ENCODE measurements at places on chromosomes 3 and 15.

GRCh38 chr15:60936186-60936585 is 292.9 kb downstream of the RORA start:
- no peak for DNase-seq

GRCh38 chr15:89413877-89414276 is 79.3 kb upstream of the POLG start:
- no peak for DNase-seq

- no peak for DNase-seq
These were observed 97.7 kb downstream of the EPHB1 start for GRCh38 chr3:134892761-134893160.

- DNase-seq = no peak
These were observed 578.3 kb downstream of the EPHA3 start for GRCh38 chr3:89685731-89686130.

- DNase-seq = peak; percentile 21
These were observed 185.2 kb downstream of the ANXA2 start for GRCh38 chr15:60212536-60212935.

GRCh38 chr15:62752657-62753517 is 289.7 kb upstream of the TPM1 start:
- DNase-seq = peak; percentile 47

GRCh38 chr3:140023616-140024530 is 88.9 kb downstream of the CLSTN2 start:
- DNase-seq = no peak

GRCh38 chr3:179020112-179020511 is 51.5 kb downstream of the ZMAT3 start:
- DNase-seq = peak; percentile 49

DNA sequence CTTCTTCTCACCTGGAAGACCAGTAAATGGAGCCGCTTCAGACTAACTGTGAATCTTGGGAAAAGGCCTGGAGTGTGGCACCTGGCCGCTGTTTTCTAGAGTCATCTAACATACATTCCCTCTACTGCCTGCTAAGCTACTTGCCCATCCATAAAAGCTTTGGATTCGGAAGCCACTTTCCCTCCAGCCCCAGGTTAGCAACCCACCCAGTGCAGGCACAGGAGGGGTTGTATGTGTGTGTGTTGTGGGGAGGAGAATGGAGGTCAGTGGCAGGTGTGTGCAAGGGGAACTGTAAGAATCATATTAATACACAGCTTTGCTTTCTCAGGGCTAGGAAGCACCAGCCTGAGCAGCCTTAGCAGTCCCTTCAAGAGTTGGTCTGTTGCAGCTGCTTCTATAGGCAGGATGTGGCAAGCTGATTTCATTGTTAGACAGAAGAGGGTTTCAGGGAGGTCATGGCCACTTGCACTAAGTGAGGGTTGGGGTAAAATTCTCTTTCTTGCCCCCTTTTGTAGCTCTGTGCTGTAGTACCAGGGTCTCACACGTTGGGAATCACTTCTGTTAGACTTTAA is 8.9 kb downstream of the NSUN3 start:
- no peak for DNase-seq

DNA sequence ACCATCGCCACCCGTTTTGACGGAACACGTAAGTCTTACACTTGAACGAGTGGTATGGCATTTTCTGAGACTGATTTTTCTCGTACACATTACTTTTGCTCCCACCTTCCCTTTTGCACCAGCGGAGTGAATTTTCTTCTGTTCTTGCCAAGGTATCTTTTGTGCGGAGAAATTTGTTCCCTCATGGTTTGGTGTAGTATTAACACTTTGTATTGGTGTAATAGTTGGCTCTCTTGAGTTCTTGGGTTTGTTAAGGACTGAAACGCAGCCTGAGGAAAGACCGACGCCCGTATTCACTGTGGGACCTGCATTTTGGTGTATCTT is 420 bp downstream of the KCNH8 start:
- DNase-seq = no peak

GRCh38 chr15:62907275-62907674 is 135.3 kb upstream of the TPM1 start:
- DNase-seq = no peak

DNA sequence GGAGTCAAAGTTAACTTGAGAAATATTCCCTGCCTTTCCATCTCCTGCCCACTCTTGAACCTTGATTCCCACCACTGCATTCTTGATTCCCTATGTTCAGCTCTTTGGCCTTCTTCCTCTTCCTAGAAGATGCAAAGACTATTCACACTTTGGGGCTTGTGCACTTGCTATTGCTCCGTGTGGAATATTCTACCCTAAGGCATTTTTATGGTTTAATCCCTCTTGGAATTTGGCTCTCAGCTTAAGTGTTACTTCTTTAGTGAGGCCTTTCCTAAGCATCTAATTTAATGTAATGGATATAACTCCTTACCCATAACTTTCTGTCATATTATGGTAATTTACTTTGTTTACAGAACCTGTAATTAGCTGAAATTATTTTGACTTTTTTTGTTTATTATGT is 318.9 kb upstream of the COL8A1 start:
- DNase-seq = peak; percentile 2

DNA sequence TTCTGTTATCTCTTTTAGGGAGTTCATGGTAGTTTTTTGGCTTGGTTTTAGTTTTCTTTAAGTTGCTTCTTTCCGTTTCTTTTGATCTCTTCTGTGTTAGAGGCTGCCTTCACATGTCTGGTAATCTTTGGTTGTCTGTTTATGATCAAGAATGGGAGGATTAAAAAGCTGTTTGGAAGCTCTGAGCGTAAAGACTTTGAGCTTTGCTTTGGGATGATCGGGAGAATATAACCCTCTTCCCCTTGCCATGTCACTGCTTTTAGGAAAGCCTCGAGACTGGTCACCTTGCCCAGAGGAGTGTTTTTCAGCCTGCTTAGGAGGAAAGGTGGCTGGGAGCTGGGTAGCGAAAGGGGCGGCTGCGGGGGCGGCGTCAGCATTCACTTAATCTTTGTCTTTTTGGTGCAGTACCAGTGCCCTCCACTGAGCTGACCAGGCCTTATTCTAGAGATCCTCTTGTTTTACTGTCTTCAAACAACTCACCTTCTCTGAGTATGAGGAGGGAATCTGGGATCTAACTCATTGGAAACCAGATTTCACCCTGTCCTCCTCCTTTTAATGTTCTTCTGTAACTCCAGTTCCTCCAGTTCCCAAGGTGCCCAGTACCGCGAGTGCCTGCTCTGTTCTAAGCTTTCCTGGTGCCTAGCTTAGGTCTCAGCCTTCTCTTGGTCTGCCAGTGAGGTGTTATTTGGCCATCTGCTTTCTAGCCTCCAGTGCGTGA is 15.5 kb downstream of the TATDN2 start:
- peak; percentile 67 for DNase-seq

DNA sequence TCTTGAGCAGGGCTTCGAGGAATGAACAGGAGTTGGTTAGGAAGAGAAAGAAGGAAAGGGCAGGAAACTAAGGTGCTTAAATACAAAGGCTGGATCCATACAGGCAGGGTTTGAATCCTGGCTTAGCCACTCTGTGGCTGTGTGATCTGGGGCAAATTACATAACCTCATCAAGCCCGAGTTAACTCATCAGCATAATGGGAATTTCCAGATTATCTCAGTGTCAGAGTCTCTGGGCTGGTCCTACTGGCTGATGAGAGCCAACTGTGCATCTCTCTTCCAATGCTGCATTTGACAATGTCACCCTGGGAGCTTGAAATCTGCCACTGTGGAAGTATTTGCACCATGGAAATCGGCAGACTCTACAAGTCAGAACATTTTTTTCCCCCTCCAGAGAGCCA is 83.8 kb upstream of the SLC6A6 start:
- no peak for DNase-seq

- no peak for DNase-seq
These were observed 32.7 kb downstream of the IGF1R start for GRCh38 chr15:98681061-98681460.

DNA sequence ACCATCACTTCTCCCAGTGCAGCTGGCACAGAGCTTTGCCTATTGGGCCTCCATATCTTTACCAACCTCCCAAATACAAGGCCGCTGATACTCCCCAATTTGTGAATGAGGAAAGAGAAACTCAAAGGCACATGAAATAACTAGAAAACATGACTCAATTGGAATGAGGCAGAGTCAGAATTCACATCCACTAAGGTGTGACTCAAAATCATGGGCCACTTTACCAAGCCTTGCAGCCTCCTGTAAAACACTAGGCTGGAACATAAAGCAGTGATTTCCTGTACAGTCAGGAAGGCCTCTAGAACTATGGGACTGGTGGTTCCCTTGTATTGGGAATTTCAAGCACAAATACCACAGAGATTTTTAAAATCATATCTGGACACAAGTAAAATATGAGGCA is 128.6 kb downstream of the DCLK3 start:
- DNase-seq = no peak

- peak; percentile 90 for DNase-seq
These were observed 5.7 kb downstream of the LYSMD2 start for GRCh38 chr15:51731549-51732267.

DNA sequence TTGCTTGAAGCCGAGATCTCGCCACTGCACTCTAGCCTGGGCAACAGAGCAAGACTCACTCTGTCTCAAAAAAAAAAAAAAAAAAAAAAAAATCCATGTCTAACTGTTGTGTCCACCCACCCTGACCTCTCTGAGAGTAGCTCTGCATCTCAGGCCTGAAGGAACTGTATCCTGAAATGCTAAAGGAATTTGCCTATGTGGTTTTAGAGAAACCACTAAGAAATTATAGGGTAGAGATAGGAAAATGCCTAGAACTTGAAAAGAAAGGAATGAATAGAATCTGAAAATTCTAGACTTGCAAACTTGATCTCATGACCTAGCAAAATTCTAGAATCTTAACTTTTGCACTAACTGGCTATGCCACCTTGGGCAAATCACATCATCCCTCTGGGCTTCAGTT is 217.5 kb upstream of the ROPN1 start:
- no peak for DNase-seq

DNA sequence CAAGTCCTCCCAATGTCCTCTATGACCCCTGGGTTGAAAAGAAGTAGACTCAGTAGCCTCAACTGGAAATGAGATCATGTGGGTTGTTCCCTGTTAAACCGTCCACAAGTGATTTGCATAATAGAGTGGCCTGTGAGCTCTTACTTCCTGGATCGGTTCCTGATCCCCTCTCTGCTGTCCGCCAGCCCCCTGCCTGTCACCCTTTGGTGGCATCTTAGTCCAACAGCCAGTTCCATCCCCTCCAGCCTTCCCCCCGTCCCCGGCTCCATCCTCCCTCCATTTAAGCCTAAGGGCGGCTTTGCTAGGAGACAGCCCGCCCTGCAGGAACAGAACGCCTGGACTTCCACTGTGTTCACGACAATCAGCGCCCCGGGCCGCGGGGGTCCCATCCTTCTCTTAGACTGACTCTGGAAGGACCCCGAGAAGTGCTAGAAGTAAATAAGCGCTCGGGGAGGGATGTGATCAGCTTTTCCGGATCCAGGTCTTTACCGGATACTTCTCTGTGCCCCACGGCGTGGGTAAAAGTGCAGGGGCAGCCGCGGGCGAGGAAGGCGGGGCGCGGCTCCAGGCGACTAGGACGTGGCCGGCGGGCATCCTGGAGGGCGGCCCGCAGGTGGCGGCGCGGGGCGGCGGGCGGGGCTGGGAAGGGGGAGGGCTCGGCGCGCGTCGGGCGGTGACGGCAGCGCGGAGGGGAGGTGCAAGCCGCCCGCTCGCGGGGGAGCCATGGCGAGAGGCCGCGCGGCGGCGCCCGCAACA is 51.2 kb upstream of the ULK4 start:
- peak; percentile 57 for DNase-seq

DNA sequence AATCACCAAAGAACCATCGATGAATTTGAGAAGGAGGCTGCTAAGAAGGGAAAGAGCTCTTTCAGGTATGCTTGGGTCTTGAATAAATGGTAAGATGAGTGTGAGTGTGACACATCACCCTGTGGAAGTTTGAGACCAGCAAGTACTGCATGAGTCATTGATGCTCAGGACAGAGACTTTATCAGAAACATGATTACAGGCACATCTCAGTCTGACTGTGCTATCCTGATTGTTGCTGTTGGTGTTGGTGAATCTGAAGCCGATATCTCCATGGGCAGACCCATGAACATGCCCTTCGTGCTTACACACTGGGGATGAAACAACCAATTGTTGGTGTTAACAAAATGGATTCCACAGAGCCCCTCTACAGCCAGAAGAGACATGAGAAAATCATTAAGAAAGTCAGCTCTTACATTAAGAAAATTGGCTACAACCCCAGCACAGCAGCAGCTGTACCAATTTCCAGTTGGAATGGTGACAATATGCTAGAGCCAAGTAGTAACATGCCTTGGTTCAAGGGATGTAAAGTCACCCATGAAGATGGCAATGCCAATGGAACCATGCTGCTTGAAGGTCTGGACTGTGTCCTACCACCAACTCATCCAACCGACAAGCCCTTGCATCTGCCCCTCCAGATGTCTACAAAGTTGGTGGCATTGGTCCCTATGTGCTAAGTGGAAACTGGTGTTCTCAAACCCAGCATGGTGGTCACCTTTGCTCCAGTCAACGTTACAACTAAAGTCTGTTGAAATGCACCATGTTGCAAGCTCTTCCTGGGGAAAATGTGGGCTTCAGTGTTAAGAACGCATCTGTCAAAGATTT is 20.5 kb downstream of the TM4SF4 start:
- peak; percentile 73 for DNase-seq

DNA sequence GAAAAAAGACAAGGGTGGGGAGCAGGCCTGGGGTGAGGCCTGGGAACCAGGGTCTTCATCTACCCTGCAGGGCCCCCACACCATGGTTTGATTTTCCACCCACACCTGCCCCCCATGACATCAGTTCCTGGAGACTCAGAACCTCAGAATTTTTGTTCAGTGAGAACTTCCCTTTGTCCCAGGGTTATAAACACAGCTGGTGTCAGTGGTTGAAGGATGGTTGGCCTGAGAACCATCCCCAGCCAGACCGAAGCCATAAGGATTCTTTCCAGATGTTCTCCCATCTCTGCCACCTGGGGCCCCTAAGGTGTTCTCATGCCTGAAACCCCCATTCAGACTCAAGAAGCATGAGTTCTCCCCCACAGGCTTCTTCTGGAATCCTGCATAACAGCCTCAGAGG is 16.6 kb downstream of the CCDC33 start:
- no peak for DNase-seq

- DNase-seq = peak; percentile 50
These were observed 44.5 kb downstream of the BCL2L10 start for GRCh38 chr15:52068004-52068615.

DNA sequence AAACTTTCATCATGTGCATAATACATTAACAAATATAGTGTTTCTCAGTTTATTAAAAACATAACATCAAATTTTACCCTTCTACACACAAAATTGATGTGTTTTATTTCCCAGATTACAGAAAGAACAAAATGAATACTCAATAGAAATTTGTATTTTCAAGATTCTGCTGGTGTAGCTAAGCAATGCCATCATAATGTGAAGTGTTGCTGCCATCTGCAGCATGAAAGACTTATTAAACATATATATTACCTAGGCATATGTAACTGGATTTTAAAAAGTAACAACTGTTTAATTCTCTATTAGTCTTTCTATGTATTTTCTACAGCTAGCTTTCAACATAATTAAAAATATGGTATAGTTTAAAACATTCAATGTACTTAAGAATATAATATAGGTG is 27.5 kb downstream of the PLSCR5 start:
- peak; percentile 68 for DNase-seq

All from iris pigment epithelial cell (primary cell).